Gastroesophageal sphincter (tissue), 4 donors: ENCODE measurements at places on chromosomes 1 and 21.

- no peak for ATAC-seq
These were observed 13.9 kb downstream of the OR14I1 start for GRCh38 chr1:248688527-248689298.

DNA sequence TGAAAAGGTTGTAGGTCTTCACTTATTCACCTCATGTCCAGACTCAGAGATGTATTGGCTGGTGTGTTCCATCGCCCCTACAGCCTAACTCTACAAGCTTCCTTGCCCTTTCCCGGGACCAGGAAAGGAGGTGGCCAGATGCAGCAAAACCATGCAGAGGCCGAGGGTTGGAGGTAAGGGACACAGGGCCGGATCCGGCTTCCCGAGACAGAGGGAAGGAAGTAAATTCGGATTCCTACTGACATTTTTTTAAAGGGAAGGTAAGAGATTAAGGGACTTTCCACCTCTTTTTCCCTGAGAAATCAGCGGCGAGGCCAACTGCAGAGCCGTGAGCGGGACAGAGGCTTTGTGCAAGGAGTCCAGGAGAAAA is 12.7 kb downstream of the EPHA10 start:
- no peak for ATAC-seq

GRCh38 chr1:91201176-91201575 is 179.3 kb upstream of the ZNF644 start:
- no peak for ATAC-seq

- no peak for ATAC-seq
These were observed 19.1 kb downstream of the KLHL20 start for GRCh38 chr1:173733912-173734311.

DNA sequence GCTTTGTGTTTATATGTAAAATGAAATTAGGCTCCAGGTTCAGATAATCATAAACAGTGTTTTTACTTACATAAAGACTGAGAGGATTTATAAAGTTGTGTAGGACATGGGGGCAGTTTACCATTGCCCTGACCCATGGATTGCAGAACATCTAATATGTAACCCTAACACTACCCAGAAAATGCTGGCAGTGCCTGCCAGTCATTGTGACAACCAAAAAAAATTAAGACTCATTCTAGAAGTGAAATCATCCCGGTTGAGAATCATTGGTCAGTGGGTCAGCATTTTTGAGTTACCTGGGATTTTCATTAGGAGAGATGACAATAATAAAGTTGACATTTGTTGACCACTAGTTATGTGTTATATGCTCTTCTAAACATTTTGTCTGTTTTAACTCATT is 31.2 kb upstream of the THEM4 start:
- ATAC-seq: no peak

DNA sequence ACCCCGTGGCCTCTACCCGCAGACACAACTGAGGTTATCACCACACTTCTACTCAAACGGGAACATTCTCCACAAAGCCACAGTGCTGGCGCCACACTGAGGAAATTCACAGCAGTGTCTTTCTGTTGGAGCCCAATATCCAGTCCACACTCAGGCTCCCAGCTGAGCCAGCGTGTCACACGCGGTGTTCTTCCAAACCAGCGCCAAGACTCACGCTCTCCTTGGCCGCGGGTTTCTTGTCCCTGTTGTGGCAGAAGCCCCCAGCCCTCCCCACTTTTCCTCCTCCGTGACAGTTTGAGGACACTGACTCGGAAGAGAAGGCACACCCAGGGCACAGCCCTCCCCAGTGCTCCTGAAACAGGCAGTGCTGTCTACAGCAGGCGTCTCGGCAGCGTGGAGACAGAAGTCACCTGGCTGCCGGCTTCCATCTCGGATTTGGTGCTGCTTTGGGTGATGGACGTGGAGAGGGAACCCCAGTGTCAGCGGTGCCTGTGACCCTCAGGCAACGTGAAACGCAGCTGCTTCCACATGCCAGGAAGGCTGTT is 35.4 kb upstream of the AGPAT3 start:
- ATAC-seq: no peak

DNA sequence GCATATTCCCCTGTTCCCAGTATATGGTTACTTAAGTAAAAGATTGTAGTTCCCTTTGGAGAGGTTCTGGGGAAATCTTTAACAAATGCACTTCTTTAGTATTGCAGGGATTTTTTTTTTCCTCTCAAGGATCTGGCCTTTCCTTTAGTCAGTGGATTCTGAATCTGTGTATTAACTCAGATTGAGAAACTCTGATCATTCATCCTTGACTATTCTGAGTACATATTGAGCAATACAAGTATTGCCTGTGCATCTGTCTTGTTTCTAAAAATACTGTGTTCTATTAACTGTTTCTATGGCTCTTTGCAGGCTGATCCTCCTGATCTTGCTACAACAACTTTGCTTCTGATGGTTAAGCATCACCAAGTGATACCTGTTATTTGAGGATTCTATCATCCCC is 67.8 kb upstream of the FGGY start:
- peak; percentile 83 for ATAC-seq

DNA sequence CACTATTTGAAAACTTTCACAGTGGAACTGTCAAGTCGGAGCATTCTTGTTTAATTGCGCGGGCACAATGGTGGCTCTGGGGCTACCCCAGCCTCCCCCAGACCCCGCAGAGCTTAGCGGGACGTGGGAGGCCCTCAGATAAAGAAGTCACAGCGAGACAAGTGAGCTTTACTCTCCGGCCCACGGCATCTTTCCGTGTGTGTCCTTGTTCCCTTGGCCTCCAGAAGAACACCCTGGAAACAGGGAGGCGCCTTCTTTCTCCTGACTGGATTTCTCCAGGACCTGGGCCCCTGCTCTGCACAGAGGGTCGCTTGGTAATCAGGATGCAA is 382.8 kb downstream of the RRAGC start:
- no peak for ATAC-seq

DNA sequence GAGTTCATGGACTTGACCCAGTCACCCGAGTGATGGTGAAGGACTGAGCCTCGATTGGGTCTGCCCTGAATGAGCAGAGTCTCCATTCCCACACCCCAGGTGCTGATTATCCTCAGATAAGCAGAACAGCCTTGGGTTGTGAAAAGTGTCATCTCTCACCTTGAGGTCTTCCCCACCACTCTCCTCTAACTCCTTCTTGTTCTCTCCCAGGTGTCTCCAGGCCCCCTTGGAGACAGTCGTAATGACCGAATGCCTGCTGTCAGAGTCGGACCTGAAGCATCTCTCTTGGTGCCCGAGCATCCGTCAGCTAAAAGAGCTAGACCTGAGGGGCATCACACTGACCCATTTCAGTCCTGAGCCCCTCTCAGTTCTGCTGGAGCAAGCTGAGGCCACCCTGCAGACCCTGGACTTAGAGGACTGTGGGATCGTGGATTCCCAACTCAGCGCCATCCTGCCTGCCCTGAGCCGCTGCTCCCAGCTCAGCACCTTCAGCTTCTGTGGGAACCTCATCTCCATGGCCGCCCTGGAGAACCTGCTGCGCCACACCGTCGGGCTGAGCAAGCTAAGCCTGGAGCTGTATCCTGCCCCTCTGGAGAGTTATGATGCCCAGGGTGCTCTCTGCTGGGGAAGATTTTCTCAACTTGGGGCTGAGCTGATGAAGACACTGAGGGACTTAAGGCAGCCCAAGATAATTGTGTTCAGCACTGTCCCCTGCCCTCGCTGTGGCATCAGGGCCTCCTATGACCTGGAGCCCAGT is 3.4 kb downstream of the PRAMEF12 start:
- ATAC-seq: no peak
